Posterior cingulate gyrus (tissue), 11 donors: ENCODE measurements at places on chromosomes 16 and 17.

- no peak for DNase-seq
Measured at GRCh38 chr16:66274335-66275110, 92.0 kb upstream of the CDH5 start.

GRCh38 chr17:80219013-80219762 lies 945 bp downstream of the SGSH start:
- DNase-seq = no peak

GRCh38 chr16:17403859-17404545 lies 66.8 kb downstream of the XYLT1 start:
- DNase-seq = no peak

DNA sequence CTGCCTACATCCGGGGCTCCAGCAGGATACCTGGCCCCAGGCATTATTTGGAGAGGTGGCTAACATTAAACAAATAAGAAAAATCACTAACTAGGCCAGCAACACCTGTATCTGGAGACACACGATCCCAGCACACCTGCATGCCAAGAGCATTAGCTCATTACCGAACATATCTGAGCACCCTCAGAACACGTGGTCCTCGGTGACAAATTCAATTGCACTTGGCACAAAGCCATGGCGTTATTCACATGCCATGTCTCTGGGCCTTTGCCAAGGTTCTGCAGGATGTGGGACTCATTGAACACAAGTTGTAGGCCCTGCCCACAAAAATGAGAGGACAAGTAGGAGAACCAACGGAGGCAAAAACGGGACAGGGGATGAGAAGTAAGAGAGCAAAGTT lies 552.3 kb downstream of the TOX3 start:
- no peak for DNase-seq

DNA sequence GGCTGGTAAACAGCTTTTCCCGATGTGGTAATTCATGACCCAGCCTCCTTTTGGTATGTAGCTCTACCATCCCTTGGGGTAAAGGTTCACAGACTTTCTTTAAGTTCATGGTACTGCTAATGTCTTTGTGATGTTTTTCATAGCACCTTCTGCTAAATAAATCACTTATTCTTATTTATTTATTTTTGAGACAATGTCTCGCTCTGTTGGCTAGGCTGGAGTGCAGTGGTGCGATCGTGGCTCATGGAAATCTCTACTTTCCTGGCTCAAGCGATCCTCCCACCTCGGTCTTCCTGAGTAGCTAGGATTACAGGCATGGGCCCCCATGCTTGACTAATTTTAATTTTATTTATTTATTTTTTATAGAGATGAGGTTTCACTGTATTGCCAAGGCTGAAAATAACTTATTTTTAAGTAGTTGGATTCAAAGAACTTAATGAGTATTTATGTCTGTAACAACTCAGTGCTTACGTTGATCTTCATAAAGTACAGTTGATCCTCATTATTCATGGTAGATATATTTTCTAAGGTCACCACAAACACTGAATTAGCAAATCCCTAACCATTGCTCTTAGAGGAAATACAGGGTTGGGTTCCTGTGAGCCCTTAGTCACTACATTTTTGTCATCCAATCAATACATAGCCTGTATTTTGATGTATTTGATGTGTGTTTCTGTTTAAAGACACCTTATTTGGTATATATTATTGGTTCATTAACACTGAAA lies 97.1 kb downstream of the SHISA9 start:
- no peak for DNase-seq

- no peak for DNase-seq
Measured at GRCh38 chr16:19223235-19224170, 55.5 kb downstream of the SYT17 start.

DNA sequence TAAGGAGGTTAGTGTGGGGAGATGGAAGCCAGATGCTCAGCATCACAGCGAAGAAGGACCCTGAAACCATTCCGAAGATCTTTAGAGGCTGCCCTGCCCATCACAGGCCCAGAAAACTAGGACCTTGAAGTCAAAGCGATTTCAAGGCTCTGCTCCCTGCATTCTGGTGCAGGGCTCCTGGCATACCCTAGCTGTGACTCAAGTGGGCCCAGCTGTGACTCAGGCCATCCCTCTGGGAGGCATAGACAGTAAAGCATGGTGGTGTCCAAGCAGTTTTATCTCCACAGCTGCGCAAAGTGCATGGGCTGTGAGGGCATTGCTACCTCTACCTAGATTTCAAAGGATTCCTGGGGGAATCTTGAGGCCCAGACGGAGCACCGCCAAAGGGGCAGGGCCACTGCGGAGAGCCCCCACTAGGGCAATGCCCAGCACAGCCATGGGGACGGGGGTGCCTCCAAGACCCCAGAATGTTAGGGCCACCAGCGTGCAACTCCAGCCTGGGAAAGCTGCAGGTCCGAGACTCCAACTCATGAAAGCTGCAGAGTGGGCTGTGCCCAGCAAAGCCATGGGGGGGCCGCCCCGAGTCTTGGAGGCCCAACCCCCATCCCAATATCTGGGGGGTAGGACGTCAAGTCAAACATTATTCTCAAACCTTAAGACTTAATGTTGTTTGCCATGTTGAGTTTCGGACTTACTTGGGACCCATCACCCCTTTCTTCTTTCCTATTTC lies 11.7 kb upstream of the ZNF594 start:
- DNase-seq = no peak

DNA sequence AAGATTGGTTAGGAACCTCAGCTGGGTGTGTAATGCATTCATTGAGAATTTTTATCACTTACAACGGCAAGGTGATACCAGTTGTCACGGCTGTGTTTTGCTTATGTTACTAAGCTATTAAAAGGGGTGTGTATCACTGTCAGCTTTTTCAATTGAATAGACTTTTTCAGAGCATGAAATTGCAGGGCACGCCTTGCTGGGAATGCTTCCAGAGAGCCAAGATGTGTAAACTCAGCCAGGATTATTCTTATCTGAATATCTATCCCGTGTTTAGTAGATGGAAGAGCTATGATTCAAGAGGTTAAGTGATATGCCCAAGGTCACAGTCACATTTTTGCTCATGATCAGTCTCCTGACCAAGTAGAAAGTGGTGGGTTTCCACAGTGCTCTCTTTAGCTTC lies 6.6 kb upstream of the TEKT3 start:
- no peak for DNase-seq
